Stimulated activated CD8-positive, alpha-beta memory T cell treated with anti-CD3 and anti-CD28 coated beads, Interleukin-7, amount 100 ng/mL, for 1 hour (primary cell): ENCODE measurements at places on chromosomes 7 and 10.

- DNase-seq, result peak; percentile 21
These were observed 143.1 kb downstream of the CHN2 start for GRCh38 chr7:29337546-29338116.

- DNase-seq, result no peak
These were observed 9.4 kb upstream of the RFC2 start for GRCh38 chr7:74263399-74264120.

DNA sequence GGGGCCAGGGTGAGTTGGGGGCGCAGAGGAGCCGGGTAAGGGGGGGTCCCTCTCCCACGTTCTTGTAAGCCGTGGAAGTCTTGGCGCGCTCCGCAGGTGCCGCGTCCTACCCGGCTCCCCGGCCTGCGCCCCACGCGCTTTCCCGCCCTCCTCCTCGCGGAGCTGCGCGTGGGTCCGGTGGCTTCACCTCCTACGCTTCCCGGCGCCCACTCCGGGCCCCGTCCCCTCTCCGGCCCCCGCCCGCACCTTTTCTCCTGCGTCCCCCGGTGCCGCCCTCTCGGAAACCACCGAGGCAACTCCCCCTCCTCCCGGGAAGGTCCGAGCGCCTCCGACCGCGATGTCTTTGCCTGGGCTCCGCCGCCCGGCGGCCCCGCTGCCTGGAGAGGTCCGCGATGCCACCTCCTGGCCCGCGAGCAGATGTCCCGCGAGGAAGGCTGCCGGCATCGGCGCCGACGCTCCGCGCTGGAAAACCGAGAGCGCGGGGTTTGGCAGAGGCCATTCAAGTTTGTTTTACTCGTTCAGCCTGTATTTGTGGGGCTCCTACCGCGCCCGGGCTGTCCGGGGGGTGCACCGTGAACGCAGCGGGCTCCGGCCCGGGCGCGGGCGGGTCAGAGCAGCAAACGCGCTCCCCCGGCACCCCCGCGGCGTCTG, 2.4 kb upstream of the NKX6-2 start:
- no peak for DNase-seq

DNA sequence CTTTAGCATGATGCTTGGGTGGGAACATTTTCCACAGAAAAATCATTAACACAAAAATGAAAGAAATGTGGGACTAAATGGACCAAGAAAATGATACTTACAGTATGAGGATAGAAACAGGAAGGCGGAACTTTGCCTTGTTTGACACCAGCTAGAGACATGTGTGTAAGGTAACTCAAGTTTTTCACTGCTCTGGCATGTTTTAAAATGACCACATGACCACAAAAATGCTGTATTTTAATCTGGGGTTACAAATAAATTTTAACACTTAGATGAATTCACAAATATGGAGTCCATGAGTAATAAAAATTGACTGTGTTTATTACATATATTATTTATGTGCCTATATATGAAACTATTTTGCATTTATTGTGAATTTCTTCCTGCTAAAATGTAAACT, 100.9 kb upstream of the PHYHIPL start:
- DNase-seq, result no peak

- no peak for DNase-seq
These were observed 53.5 kb upstream of the AGBL3 start for GRCh38 chr7:134932707-134933370.

DNA sequence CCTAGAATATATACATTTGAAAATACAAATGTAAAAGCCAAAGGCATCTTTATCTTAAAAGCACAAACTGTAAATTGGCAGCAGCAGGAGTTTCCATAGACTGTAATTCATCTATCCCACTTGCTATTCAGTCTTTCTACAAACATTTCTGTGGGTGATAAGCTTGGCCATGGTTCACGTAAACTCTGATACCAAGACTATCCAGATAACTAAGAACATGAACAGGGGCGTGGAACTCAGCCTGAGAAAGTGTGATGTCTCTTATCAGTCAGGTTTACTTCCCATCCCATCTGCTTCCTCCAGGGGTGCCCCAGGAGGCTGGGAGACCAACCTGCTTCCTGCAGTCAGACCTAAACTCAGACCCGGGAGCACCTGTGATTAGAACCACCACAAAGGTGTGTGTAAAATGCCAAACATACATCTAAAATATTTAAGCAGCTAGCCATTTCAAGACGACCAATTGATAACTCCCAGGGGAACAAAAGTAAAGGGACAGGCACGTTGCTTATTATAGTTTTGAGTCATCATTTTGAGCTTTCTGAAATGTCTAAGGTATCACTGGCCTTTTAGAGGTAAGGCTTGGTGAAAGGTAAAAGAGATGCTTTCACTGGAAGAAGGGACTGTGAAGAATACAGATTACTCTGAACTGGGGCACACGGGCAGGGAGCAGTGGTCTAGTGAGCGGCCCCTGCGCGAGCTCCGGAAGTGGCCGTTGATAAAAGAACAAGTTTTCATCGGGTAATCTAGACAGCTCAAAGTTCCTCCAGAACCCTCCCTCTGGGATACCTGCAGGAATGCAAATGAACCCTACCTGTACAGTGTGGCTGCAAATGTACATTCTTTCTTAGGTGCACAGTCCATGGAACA, 51.5 kb downstream of the RSU1 start:
- no peak for DNase-seq

DNA sequence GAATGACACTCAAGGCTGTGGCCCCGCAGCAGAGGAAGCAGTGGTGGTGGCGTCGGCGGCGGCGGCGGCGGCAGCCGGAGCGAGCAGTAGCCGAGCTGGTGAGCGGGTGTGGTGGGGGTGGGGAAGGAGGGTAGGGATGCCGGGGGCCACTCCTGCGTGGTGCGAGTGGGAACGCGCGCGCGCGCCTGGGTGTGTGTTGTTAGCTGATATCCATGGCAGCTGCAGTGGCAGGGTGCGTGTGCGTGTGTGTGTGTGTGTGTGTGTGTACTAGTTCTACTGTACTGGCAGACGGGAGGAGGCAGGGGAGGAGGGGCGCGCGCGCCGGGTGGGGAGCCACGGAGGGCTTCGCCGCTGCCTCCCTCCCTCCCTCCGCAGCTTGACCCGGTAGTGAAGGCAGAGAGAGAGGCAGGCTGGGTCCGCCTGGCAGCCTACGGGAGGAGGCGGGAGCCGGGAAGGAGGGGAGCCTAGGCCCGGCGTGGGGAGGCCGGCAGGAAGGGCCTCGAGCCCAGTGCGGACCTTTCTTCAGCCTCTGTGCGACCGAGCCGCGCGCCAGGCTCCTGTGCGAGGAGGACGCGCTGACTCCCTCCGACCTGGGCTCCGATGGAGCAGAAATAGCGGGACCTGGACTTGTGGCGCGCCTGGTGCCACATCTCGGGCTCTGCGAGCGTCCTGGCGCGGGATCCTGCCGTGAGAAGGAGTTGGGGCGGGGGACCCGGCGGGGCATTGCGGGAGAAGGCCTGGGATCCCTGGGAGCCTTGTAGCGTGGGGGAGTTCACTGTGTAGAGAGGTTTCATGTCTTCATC, at the start of gene MAGI2:
Gene MAGI2, minus strand, starts transcription at position 110 of the 803 bp plus-strand sequence. CDS start 347 bp downstream, outside the sequence.
- no peak for DNase-seq

GRCh38 chr10:126080291-126080825, 184.0 kb downstream of the FANK1 start:
- no peak for DNase-seq

- no peak for DNase-seq
These were observed 47.2 kb downstream of the DNAJC12 start for GRCh38 chr10:67790534-67791408.

GRCh38 chr7:43496596-43496995, 86.3 kb upstream of the STK17A start:
- DNase-seq, result no peak

- no peak for DNase-seq
These were observed 972 bp downstream of the PAOX start for GRCh38 chr10:133379801-133380666.

GRCh38 chr7:106480161-106480579, 180.8 kb downstream of the CCDC71L start:
- DNase-seq, result no peak

GRCh38 chr10:101725296-101726114, 30.5 kb upstream of the FBXW4 start:
- no peak for DNase-seq

DNA sequence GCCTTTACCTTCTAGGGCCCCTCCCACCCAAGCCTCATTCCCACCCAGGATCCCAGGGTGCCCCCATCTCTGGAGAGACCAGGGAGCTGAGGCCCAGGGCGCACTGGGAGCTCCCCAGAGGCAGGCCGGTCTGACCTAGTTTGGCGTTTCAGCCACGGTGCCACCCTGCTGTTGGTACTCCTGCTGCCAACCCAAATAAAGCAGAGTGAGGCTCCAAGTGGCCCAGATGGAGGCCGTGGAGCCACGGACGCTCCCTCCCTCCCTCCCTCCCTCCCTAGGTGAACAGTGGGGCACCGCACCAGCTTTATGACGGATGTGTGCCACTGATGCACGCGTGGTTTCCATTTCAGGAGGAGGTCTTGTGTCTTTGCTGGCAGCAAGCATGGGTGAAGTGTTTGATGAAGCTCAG, 1.8 kb downstream of the INPP5A start:
- no peak for DNase-seq

GRCh38 chr10:77531441-77532001, 106.1 kb downstream of the KCNMA1 start:
- no peak for DNase-seq

GRCh38 chr10:649798-650440, 39.5 kb downstream of the DIP2C start:
- no peak for DNase-seq

DNA sequence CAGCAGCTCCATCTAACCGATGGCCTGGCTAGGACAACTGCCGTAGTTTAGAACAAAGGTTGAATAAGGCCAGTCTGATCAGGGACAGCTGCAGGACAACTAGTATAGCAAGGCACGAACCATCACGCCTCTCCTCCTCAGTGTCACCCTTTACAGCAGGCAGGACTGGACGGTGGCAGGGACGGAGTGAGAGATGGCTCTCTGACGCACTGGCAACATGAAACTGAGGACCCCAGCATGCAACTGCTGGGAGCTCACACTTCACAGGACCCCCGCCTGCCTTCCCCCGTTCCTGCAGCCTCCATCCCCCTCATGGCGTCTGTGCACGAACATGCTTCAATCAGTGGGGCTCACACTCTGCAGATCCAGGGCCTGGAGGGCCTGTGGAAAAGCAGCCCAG, 53.7 kb downstream of the ZRANB1 start:
- no peak for DNase-seq

DNA sequence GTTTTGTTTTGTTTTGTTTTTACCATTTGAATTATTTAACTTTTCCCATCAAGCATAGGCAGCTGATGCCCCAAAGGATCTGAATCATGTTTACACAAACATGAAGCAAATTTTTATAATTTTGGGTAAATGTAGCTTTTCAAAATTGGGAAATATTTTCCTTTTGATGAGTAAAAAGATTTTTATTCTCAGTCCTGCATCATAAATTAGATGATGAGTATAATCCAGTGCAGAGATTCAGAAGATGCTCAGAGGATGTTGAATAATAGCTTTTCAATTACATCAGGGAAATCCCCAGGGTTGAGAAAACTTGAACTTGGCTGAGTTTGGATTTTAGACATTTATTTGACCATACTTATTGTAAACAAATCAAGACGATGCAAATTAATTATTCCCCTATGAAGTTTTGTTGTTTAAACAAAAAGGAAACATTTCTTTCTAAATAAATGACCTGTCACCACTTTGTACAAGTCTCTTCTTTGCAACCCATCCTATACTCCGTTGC, 121.7 kb downstream of the FAM204A start:
- DNase-seq, result no peak

GRCh38 chr10:76068856-76069255, 637.4 kb downstream of the LRMDA start:
- DNase-seq, result no peak

GRCh38 chr7:33807779-33808482, 97.4 kb upstream of the BMPER start:
- no peak for DNase-seq

- no peak for DNase-seq
These were observed 98.3 kb downstream of the MKI67 start for GRCh38 chr10:128027822-128028507.

DNA sequence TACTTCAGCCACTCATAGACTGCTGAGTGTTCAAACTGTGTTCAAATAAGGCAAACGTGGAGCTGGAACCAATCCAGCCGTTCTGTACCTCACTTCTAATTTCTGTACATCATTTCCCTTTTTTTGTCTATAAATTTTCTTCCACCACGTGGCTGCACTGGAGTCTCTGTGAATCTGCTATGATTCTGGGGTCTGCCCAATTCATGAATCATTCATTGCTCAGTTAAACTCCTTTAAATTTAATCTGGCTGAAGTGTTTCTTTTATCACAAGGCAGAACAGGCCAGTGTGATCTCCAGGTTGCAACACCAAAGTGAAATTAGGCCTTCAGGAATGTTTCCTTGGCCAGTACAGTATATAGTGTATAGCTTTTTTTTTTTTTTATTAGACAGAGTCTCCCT, 53.5 kb downstream of the DNAJC12 start:
- DNase-seq, result no peak

DNA sequence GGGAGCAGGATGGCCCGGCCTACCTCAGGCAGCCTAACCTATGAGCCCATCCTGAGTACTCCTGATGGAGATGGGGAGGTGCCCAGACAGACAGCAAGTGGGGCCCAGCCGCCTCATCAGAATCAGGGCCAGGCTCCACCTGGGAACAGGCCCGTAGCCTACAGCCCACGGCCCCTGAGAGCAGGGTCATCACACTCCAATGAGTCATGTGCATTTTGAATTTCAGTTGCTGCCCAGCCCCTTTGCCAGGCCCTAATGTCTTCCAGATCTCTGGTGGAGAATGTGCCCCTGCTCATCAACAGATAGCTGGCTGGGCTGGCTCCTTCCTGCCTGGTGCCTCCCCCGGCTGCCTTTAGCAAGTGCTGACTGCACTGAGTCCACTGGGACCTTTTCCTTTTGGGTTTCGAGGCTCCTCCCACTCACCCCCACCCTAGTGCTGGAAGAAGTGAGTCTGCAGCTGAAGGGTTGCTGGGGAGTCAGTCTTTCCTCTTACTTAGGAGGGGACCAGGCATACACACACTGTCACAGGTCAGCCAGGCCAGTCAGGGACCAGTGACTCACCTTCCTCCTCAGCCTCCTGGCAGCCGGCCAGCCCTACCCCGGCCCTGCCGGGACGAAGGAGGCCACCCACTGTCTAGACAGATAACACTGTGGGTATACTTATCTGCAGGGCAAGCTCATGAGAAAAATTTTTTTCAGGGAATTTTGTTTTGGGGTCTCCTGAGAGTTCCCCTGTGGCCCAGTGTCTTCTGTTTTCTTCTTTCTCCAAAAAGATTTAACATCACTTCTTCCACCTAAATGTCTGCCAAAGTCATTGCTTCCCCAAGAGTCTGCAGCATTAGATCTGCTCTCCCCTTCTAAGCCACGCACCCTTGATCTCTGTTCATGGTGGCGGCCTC, 9.1 kb upstream of the ASIC3 start:
- DNase-seq, result no peak

GRCh38 chr7:98240961-98241673, 10.9 kb downstream of the TECPR1 start:
- no peak for DNase-seq

GRCh38 chr10:12642036-12642435, 292.7 kb downstream of the CAMK1D start:
- DNase-seq, result no peak

- no peak for DNase-seq
These were observed 75.6 kb downstream of the CCDC6 start for GRCh38 chr10:59830601-59831259.

GRCh38 chr7:11843113-11843765, 11.2 kb upstream of the THSD7A start:
- DNase-seq, result no peak

- no peak for DNase-seq
These were observed 151.1 kb upstream of the MKI67 start for GRCh38 chr10:128277267-128277840.
